ENCODE measurements at places on chromosomes 4 and X.

- no peak for DNase-seq
Measured at GRCh38 chr4:68712207-68712606, 41.8 kb upstream of the UGT2B15 start.

GRCh38 chr4:108834835-108835384 is 72.1 kb upstream of the ETNPPL start:
- DNase-seq = no peak

DNA sequence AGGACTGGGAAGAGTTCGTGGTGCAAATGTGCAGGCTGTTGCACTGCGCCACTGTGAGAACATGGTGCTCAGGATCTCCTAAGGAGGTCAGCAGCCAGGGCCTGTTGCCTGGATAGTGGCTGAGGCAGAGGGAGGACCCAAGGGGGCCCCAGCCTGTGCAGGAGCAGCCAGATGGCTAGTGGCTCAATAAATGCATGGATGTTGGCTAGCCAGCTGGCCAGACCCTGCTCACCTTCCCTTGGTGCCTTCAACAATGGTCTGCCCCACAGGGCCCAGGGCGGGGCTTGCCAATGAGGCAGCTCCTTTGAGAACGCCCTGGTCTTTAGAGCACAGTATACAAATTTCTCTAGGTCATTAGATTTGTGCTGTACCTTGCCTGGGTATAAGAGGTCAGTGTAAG is 67.4 kb downstream of the TNIP2 start:
- DNase-seq = no peak

DNA sequence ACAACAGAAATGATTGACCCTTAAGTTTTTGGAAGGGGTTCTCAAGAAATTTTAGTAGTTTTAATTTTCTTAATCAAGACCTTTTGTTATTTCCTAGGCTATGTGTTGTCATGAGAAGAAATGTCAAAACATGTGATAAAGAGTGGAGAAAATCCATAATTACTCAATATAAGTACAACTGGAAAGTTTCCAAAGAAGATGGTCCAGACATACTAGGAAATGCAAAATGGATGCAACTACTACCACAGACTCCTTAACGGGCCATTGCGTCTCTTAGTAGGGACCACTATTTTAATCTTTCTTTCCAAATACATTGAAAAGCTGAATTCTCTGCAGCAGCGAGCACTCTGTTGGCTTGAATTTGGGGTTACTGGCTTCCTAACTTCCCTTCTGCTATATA is 148.8 kb downstream of the NWD2 start:
- no peak for DNase-seq

GRCh38 chr4:78552389-78553042 is 946 bp downstream of the ANXA3 start:
- no peak for DNase-seq

DNA sequence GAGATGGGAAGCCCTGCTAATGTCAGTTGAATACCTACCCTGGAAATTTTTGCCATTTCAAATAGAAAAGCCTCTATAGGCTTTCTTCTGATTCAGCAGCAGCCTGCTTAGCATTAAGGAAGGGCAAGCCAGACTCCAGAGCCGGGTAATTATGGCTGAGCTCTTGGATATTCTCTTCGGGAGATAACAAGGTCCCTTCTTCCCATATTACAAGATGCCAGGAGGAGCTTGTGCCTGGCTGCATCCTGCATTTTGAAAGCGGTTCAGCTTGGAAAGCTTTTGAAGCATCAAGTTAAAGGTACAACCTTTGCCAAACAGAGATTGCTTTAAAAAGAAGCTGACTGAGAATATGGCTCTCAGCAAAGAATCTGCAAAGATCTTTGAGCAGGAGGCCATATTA is 399.6 kb upstream of the RPS6KA3 start:
- DNase-seq = no peak

- DNase-seq = no peak
Measured at GRCh38 chr4:55406545-55406944, 10.8 kb downstream of the TMEM165 start.

DNA sequence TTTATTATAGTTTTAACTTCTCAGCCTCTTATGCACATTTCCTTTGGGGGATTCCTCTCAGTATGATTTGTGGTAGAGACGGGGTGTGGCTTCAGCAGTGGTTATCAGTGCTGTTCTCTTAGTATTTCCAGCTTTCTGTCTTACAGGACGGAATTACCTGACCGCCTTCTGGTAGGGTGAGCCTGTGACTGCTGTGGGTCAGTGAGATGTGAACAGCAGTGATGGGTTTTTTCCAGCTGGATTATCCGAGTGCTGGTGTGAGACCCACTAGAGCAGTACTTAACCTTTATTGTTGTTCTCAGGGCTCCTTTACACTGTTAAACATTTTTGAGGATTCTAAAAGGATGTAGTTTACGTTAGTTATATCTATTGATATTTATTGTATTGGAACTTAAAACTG is 135.2 kb downstream of the SLIT2 start:
- no peak for DNase-seq

- no peak for DNase-seq
Measured at GRCh38 chr4:185344743-185345538, 50.8 kb downstream of the LRP2BP start.

DNA sequence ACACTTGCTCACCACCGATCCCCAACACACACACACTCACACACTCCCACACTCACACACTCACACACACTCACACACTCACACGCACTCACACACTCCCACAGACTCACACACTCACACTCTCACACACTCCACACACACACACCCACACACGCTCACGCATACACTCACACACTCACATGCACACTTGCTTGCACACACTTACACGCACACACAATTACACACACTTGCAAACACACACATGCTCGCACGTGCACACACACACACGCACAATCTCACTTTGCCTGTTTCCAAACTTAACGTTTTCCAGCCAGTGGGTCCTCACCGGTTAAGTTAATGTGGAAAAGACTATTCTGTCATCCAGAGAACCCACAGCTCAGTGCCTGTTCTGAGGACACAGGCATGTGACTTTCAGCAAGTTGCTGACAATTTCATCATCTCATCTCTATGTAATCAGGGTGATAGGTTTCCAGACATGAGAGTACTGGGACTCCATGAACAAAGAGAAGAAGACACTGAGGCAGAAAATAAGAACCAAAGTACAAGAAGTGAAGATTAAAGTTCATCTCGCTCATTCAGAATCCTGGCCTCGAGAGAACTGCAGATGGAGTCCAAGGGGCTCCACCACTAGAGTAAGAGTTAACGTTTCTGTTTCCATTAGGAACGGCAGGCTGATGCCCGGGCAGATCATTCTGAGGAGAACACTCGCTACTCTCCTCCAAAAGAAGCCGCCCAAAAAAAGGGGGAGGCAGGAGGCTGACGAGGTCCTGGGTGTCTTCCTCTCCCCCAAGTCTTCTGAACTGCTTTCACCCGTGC is 153.2 kb upstream of the FRG1 start:
- DNase-seq = no peak

GRCh38 chr4:152605031-152605430 is 69.1 kb upstream of the FBXW7 start:
- no peak for DNase-seq
